ENCODE measurements at places on chromosomes 1 and 21.
A peak's percentile ranks its signal among the peaks of the same experiment; 100 is the strongest.

- no peak for DNase-seq
These were observed 39.7 kb upstream of the TRIM67 start for GRCh38 chr1:231122143-231122542.

DNA sequence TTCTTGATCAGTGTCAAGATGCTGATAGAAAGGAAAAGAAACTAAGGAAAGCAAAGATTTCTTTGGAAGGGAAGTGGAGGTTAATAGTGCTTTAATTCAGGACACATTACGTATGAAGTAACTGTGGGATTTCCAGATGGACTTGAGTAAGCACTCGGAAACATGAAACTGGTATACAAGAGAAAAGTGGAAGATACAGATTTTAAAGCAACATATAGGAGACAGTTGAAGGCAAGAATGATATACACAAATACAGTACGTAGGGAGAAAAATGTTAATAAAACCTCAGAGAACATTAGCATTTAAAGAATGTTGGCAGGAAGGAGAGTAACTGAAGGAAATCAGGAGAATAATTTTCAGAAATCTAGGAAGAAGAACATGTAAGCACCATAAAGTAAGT is 730.9 kb upstream of the ADGRL2 start:
- DNase-seq, result no peak

- no peak for DNase-seq
These were observed 182.1 kb upstream of the ADAMTS5 start for GRCh38 chr21:27149034-27149433.

DNA sequence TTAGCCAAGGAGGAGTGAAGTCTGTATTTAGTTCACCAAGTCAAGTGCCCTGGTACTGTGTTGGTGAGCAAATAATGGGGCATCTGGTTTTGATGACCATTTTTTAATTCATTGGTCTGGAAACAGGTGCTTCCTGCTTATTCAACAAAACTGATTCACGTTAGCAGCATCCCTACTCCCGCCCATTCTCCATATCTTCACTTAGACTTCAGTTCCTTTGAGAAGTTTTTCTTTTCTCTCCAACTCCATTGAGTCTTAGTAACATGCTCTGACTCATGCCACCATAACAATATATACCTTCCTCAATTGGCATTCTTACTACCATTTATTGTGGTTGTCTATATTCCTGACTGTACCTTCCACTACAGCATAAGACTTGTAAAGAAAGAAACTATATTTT is 468.9 kb downstream of the DPYD start:
- DNase-seq, result no peak

GRCh38 chr1:198556971-198557370 is 16.5 kb upstream of the ATP6V1G3 start:
- no peak for DNase-seq

DNA sequence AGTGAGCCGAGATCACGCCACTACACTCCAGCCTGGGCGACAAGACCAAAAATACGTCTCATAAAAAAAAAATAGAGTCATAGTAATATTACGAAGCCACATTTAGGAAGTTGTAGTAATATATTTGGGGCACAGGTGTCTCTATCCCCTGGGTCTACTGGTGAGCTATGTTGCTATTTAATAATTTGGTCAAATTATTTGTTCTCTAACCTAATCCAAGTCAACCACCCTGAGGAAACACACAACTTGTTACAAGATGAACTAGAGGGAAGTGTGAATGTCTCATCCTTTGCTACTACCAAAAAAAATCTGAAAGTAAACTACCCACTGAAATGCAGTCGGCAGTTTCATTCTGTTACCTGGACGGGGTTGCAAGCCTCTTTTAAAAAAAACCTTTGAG is 35.3 kb downstream of the RGS8 start:
- no peak for DNase-seq

DNA sequence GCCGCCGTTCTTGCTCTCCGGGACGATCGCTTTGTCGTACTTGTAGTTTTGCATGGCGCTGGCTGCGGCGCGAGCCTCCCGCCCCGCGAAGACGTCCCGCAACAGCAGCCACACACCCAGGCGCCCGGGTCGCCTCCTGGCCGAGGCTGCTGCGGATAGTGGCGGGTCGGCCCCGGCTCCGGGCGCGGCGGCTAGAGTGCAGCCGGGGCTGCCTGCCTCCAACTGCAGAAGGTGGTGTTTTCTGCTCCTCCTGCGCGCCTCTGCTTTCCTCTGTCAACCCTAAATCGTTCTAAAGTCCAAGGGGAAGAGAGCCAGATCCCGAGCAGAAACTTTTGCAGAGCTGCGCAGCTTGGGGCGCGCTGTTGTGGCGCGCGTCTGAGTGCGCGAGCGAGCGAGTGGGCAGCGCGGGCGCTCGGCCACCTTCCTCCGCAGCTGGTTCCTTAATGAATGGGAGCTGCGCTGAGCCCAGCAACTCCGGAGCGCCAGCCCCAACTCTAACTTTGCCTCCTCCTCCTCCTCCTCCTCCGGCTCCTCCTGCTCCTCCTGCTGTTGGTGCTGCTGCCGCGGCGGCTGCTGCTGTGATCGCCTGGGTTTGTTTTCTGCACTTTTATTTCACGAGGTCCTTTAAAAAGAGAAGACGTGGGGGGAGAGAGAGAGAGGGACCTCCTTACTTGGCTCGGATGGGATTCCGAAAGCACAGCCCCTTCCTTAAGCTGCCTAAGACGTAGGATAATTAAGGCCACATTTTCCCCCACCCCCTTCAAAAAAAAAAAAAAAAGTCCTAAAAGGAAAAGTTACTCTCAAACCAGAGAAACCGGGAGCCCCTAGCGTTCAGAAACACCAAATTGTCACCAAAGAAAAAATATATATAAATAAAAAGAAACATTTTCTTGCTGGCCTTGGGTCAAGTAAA is at the start of gene PLPP3:
TSS of gene PLPP3 (minus strand) at position 601 of the 913 bp plus-strand sequence. CDS start at position 54, 547 bp downstream.
- DNase-seq, result peak; percentile 78

GRCh38 chr1:51752073-51752948 is 126.2 kb downstream of the NRDC start:
- no peak for DNase-seq

GRCh38 chr1:107795441-107795840 is 169.5 kb downstream of the VAV3 start:
- no peak for DNase-seq

DNA sequence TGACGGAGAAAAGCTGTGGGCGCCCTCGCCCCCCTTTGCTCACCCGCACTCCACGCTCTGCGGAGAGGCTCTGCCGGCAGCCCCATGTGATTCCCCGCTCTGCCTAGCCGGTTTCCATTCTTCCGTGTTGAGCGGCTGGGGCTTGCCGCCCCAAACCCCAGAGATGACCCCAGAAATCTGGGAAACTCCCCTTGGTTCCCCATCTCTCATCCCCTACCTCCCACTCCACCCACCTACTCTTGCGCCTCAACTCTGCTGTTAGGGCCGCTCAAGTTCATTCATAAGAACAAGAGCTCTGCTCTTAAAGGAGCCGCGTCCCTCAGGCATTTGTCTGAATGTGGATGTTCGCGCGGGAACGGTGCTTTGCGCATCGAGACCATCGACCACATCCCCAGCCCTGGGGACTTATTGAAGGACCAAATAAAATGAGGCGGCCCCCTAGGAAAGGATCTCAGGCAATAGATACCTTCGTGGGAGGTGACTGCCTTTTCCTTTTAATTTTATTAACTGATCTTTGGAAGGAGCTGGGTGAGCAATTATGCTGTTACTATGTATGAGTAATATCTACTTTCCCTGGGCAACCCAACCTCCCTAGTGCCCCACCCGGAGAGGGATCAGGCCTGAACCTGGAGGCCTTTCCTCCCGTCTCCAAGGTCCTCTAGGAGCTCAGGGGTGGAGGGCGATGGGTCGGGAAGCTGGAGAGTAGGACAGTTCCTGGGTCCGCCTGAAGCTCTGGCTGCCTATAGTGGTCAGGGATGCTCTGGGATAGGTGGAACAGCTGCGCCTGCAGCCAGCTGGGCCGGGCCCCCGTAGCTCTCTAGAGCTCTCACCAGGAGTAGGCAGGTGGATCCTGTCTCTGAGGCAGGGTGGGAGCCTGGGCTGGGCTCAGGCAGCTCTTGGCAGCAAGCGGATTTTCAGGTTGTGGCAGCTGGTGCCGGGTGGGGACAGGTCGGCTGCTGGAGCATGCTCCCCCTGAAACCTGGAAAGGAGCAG is 898 bp downstream of the MFSD2A start:
- no peak for DNase-seq

DNA sequence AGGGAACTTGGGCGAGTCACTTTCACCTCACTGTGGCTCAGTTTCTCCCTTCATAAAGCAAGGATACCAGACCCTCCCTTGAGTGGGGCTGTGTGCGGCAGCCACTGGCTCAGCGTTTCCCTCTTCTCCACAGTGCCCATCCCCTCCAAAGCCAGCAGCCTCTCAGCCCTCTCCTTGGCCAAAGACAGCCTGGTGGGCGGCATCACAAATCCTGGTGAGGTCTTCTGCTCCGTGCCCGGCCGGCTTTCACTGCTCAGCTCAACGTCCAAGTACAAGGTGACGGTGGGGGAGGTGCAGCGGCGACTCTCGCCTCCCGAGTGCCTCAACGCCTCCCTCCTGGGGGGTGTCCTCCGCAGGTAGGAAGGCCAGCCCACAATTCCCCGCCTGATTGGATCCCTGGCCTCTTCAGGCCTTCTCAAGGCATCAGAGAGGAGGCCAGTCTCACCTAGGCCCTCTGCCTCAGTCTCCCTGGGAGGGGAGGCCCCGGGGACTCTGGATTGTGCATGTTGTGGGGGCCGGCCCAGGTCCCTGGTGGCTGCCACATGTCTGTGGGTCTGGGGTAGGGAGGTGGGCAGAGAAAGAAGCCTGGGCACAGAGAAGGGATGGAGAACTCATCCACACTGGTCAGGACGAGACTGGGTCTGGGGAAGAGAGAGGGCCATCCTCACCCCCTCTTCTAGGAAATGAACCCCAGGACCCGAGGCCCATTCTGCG is 15.2 kb downstream of the TFAP2E start:
- DNase-seq, result no peak

DNA sequence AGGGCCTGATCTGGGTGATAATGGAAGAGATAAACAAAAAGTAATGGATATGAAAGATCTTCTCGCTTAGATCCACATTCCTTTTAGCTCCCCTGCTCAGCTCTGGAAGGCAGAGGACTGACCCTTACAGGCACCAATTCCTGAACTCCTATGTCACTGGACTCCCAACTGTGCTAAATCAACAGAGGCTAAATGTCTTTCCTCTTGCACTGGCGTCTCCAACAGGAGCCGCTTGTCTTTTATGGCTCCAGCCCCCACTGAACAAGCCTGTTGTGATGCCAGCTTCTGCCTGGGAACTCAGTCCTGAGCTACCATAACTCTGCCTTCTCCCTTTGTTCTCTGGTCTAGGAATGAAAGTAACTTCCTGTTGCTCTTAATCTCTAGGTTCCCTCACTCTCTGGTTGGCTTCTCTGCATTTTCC is 142.1 kb upstream of the COL11A1 start:
- DNase-seq, result no peak

GRCh38 chr1:247443641-247444040 is 14.3 kb downstream of the OR2B11 start:
- DNase-seq, result no peak

- no peak for DNase-seq
These were observed 168.5 kb downstream of the PSMG1 start for GRCh38 chr21:39014747-39015146.

DNA sequence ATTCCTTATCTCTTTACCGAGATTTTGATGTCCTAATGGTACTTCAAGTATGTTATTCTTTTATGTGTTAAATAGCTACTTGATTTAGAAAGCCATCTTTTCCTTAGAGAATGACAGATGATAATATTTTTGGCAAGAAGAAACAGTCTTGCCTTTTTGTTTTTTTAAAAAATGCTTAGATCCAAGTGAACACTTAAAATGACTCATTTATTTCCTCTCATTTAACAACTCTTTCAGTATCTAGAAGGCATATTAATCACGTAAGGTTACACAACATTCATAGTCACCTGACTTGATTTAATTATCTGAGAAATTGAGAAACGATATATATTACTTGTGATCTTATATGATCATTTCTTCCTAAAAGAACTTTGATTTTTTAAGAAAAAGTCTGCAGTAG is 52.4 kb downstream of the SUCO start:
- no peak for DNase-seq

DNA sequence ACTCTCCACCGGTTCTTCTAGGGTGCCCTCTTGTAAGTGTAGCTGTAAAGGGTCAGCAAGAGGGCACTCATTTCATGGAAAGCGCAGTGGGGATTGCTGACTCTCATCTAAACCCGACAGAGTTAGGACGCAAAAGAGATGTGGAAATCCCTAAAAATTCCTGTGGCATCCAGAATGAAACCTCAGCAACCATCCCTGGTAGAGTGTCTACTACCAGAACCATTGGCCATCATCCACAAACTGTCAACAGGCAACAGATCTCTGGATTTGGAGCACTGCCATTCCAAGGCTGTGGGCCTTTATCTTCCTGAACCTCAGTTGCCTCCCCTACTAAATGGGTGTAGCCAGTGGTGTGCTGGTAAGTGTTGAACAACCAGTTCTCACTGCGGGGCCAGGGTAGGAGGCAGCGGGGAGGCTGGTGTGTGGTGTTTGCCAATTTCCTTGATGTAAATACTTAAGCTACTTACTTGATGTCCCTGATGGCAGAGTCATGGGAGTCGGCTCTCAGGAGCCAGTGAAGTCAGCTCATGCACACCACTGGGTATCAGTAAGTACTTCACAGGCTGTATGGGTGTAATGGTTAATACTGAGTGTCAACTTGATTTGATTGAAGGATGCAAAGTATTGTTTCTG is 195.8 kb downstream of the KAZN start:
- DNase-seq, result no peak

- no peak for DNase-seq
These were observed 193.5 kb downstream of the PAPPA2 start for GRCh38 chr1:176656257-176656995.

DNA sequence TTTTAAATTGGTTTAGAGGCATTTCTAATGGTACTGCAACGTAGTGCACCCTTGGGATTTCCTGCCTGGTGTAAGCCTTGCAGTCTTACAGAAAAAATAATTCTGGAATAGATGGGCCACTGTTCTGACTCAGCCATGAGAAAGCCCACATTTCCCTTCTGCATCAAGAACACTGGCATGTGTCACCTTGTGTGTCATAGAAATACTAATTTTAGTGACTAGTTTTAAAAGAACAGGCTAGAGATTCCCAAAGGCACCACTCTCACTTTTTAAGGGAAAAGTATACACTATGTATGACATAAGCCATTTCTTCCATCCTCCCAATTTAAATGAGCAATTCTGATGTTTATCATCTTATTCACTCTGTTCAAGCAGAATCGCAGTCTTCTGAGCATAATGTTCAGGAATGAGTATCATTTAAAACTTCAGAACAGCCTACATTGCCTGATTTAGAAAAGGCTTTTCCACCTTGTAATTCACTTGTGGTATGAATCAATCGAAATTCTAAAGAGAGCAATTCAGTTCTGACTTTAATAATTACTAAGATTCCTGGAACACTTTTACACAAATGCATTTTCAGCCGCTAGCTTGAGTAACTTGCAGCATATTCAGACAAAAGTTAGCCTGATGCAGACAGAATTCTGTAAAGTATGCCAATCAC is 18.8 kb downstream of the RGS13 start:
- DNase-seq, result no peak

GRCh38 chr1:222014001-222014400 is 272.1 kb upstream of the DUSP10 start:
- DNase-seq, result no peak

GRCh38 chr21:41254090-41254700 is 62.4 kb upstream of the FAM3B start:
- no peak for DNase-seq
